ENCODE measurements at places on chromosomes 1 and 21.

DNA sequence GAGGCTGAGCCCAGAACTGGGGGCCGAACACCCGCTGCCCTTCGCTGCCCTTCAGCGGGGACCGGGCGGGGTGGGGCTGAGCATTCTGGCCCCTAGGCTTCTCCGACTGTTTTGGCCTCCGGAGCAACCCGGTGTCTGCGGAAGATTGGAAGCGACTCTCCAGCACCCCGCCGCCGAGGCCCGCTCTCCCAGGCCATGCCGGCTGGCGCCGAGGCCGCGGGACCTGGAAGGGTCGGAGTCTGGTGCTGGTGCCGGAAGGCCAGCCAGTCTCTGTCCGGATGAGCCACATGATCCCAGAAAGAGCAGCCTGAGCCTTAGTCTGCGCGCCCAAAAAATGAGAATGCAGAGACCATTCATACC is 272.0 kb downstream of the FOXD2 start:
- DNase-seq = no peak

DNA sequence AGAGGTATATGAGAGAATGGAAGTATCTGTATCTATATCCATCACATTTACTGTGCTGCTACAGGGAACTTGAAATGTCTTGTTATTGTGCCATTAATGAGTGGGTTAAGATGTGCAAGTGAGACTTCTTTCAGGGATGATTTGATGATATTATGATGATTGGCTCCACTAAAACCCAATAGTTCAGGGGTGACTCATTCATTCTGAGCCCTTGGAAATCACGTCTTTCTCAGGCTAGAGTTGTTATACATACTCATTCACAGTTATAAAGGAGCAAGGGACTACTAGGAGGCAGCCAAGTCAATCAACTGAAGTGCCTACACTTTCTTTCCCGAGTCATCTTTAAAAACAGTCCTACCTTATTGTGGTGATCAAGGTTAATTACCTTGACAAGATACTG is 1109.8 kb upstream of the B3GALT2 start:
- no peak for DNase-seq

DNA sequence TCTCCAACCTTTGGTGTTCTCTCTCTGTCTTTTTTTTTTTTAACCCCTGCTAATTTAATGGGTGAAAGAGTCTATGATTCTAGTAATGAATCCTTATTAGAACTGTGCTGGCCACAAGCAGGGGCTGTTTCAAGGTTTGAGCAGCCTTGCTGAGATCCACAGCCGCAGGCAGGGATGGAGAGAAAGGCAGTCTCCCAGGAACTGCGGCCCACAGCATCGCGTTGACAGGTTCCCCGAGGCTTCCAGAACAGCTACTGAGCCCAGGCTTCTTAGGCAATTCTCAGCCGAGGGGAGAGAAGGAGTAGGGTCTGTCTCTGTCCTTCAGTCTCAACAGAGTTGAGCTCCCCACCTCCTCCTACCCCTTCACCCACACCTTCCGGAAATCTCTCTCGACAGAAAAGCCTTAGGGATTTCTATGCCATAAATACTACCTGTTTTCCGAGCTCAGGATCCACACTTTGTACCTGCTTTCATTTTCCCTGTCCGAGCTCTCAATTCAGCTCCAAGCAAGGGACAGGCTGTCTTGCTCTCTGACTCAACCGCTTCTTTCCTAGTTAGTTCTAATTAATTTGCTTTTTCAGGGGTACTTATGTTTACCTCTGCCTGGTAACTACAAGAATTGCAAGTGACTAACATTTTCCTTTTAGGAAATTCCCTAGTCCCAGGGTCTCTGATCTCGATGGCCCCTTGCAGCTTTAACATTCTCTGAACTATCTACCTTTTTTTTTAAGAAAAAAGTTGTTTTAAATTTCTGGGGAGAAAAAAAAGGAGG is 6.7 kb upstream of the CASZ1 start:
- no peak for DNase-seq

GRCh38 chr21:34800797-34801518 is 132.2 kb downstream of the CLIC6 start:
- no peak for DNase-seq

Data from Jurkat, Clone E6-1 (cell line).